ENCODE measurements at places on chromosomes 7 and 10.

DNA sequence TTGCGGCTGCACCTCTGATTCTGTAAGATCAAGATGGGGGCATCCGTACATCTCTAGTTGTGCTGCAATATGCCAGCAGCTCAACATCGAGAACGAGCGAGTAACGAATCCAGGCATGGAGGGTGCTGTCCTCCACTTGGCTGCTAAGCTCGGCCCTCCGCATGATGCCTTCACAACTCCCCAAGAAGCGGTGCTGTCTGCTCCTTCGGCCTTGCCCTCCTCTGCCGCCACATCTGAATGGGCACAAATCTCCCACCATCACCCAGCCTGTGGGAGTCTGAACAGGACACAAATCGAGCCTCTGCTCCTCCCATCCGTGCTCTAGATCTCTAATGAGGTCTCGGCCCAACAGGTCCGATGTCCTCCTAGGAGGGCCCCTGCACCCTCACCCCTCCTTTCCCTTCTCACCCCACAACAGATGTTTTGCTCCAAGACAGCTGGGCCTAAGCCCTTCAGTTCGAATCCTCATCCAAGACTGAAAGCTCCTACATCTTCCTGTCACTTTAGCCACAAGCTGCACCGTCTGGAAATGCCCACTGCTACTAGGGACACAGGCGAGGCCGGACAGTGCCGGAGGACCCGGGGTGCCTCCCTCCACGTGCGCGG, 86.7 kb downstream of the ZNF33B start:
- no peak for DNase-seq

DNA sequence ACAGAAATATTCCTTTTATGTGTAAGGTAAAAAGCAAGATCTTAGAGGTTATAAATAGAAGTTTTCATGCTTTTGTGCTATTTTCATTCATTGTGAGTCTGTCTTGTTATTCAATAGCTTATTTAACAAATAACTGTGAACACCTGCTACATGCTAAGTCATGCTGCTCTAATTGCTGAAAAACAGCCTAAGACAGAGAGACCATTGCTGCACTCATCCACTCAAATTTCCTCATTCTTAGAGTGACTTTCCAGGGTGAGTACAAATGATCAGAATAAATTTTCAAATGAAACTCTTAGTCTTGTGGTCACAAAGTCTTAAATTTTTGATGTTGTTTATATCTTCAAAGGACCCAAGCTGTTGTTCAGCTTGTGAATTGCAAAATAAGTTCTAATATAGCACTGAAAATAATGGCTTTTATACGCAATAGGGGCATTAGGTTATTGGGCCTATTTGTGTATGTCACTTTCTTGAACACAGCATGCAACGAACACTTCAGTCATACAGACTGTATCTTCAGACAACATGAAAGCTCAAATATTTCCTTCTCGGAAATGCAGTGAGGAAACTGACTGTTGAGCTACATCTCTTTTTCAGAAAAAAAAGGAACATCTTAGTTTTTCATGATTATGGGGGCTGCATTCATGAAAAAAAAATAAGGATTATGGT, 247.9 kb upstream of the PCDH15 start:
- DNase-seq = no peak

DNA sequence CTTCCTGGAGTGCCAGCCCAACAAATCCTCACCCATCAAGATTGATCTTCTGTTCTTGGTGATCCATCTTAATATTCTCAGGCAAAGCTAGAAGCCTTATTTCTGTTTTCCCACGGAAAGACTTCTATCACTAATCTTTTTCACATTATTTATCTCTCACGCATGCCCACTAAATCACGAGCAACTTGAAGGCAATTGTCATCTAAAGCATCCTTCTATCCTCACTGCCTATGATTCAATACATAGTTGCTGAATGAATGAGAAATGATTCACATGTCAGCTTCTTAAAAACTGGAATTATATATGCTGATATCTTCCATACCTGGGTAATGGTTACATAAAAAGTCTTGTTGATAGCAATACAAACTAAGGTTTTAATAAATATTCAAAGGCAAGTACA, 12.6 kb upstream of the COL1A2 start:
- no peak for DNase-seq

DNA sequence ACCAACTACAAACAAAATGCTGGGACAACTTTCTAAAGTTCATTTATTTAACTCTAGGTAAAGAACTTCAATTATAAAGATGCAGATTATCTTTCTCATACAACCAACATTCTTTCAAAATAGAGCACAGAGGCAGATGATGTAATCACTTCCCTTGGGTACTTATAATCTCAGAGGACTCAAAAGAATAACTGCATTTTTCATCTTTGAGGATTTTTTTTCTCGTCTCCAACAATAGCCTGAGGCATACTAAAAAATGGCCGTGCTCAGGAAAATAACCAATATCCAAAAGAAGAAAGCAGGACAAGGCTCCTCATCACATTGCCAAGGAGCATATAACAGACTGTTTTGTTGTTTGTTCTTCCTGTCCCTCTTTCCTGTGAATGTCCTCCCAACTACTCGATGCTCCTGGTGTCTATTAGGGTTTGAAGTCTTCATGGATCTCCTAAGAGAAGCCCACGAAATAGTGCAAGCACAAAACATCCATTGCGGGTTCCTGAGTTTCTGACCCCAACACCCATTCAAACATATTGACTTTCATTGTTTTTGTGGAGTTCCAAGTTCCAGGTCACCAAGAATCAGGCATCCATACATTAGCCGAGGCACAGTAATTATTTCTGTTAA, 182.9 kb downstream of the SORCS1 start:
- peak; percentile 31 for DNase-seq

DNA sequence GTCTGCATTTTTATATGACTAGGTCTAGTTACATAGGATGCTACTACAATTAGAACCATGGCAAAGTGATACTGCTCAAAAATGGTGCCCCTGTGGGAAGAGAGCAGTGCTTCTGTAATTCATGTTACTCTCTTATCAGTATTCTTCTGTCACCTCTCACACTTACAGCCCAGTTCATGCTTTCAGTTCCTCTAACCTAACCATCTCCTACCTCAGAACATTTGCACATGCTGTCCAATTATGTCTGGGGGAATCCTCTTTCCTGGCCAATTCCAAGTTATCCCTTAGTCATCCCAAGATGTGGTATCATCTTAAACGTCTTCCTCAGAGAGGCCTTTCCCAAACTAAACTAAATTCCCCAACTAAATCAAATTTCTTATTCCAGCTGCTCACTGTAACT, 190.2 kb downstream of the RELN start:
- no peak for DNase-seq

DNA sequence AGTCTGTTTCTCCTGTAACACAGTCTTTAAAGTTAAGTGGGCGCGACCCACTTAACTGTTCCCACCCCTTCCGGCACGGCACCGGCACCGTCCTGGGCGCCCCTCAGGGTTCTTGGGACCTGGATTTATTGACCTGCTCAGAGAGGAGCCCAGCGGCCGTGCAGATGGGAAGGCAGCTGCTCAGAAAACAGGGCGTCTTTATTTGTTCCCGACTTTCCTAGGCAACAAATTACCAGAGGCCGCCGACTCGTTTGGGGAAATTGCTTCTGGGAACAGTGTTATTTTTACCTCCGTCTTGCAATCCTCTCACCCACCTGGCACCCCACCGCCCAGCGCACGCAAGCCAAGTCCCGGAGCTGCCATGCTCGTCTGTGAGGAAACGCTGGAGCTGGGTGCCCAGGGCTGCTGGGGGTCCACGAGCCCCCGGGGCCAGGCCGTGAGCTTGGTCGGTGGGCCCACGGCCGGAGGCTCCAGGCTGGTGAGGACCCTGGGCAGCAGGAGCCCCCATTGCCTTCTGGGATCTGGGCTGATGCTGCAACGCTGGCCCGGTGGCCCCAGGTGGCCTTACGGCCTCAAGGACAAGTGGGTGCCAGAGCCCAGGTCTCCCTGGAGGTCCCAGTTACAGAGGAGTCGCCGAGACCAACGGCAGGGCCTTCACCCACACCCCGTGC, 14.9 kb upstream of the ADGRA1 start:
- DNase-seq = no peak

DNA sequence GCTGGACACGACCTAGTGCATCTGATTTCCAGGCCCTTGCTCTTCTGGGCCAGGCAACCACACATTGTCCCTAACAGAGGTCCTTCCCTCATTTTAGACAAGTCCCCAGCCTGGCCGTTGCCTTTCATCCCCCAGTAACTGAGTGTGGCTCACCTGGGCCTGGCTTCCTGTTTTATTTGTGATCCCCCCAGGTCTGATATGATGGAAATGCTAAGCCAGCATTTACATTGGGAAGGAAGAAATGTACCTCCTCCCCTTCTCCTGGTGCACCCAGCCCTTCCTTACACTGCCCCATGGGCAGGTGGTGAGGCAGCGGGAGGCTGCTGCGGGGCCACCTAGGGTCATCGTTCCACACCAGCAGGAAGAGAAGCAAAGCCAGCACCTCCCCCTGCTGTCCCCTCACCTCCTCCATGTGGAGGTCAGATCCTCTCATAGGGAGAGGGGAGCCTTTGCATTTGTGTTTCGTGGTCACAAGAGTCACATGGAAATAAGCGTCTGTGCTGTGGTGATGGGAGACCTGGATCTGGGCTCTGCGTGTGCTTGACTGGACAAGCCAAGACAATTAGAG, 108.8 kb downstream of the GLRX3 start:
- no peak for DNase-seq

GRCh38 chr7:83413831-83414230, 235.1 kb downstream of the SEMA3E start:
- no peak for DNase-seq

GRCh38 chr10:108684431-108684830, 1238.9 kb downstream of the XPNPEP1 start:
- no peak for DNase-seq

- no peak for DNase-seq
Observed at GRCh38 chr10:101780187-101780817, 2.9 kb downstream of the NPM3 start.

DNA sequence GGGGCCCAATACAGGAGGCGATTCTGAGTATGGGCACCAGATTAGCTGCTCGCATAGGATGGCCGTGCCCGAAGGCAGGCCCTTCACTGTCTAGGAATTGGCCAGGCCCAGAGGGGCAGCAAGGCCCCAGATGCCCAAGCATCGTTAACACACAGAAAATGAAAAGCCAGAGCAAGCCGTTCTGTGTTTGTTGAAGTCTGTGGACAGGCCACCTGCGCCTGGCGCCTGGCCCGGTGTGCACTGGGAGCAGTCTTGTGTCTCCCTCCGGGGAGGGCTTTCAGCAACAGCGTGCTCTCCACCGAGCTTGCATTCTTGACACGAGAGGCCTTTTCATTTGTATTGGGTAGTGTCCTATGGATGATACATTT, 34.5 kb upstream of the TTYH3 start:
- no peak for DNase-seq

DNA sequence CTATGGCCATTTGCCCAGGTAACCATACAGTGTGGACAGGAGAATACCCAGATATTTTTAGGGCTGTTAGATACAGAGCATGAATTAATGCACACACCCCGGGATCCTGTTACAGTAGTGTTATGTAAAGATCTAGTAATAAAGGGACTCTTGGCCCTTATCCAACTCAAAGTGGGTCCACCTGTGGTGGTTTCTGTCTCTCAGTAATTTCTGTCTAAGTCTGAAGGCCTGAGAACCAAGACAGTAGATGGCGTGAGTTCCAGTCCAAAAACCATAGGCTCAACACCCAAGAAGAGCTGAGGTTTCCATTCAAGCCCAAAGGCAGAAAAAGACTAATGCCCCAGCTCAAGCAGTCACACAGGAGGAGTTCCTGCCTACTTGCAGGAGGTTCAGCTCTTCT, 277.7 kb downstream of the ZEB1 start:
- DNase-seq = no peak

DNA sequence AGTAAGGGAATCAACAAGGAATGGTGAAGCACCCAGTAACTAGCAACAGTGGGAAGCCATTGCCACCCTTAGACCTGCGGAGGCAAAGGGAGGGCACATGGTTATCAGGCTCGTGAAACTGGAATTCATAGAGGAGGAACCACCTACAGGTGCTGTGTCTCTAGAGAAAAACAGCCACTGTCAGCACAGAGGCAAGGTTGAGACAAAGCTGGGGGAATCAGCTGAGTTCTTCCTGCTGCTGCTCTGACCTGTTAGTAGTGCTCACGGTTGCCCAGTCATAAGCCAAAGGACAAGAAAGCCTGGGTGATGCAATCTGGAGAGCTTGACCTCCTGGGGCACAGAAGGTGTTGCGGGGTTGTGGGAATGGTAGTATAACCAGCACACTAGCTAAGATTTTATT, 110.1 kb downstream of the TPST1 start:
- DNase-seq = no peak

DNA sequence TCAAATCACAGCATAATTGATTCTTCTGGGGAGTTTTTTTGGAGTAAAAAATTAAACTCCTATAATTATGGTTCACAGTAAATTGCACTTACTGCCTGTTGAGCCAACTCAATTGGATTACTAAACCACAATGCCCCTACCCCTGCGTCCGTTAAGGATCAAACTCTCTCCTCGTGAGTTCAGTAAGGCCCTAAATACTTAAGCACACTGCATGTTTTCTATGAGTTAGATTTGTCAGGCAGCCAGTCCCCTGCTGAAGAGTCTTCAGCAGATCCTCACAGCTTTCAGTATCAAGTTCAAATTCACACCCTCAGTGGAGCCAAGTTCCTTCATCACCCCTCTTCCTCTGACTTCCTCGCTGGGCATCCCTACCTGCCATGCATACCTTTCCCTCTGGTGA, 275.0 kb upstream of the BMPER start:
- DNase-seq = no peak

GRCh38 chr7:151256410-151257045, 8.0 kb upstream of the SMARCD3 start:
- no peak for DNase-seq

- DNase-seq = peak; percentile 95
Observed at GRCh38 chr10:71366690-71367089, 30.0 kb upstream of the CDH23 start.

DNA sequence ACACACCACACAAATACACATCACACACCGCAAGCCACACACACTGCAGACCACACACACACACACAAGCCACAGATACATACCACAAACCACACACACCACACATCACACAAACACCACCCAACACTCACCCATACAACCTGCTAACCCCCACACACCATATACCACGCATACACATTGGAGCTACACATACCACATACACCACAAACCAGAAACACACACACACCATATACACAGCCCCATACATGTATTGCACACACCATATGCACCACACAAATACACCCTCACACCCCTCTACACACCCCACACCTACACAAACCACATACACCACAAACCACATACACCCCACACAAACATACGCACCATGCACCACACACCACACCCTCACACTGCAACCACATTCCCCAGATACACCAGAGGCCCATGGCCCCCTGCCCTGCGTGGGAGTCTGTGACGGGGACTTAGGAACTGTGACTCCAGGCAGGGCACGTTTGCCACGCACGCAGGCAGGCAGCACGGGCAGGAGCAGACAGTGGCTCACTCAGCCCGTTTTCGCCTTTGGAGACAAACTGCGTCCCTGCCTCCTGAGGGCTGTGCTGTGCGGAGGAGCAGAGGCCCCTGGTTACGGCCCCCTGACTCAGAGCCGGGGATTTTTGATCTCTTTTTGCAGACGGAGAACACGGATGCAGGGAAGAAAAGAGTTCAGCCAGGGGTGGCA, 52.6 kb downstream of the TMEM209 start:
- DNase-seq = no peak

Data from suppressor macrophage (primary cell).